Stimulated activated CD4-positive, alpha-beta T cell treated with anti-CD3 and anti-CD28 coated beads, Interleukin-15, amount 100 ng/mL, for 48 hours (primary cell): ENCODE measurements at places on chromosomes 16 and 17.

GRCh38 chr17:2435862-2436261 lies 35.0 kb upstream of the MNT start:
- no peak for DNase-seq

GRCh38 chr17:69945698-69946185 lies 129.3 kb upstream of the KCNJ16 start:
- DNase-seq = no peak

DNA sequence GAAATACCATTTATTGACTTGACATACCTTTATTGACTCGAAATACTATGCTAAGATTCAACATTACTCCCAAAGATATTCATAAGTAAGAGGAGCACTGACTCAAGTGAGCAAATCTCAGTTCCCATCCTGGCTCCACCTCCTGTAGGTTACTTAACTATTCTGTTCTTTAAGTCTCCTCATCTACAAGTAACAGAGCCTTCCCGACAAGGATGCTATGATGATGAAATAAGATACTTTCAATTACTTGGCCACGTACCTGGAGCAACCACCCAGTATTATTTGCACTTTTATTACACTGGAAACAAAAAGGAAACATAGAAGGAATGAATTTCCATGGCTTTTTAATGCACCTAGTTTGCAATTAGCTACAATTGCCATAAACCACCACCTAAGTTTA lies 16.3 kb downstream of the KANSL1 start:
- no peak for DNase-seq

GRCh38 chr16:83802135-83802534 lies 5.6 kb upstream of the HSBP1 start:
- DNase-seq = no peak

- peak; percentile 72 for DNase-seq
These were observed at the start of the genes ARSG and SLC16A6 for GRCh38 chr17:68290955-68291835. Gene ARSG (plus strand): TSS chr17:68291495. CDS start chr17:68307494, 15,999 bp downstream. Gene SLC16A6 (minus strand): TSS chr17:68291127. CDS start chr17:68278320, 12,807 bp downstream.

GRCh38 chr16:381012-381788 lies 578 bp downstream of the PGAP6 start:
- DNase-seq = no peak

DNA sequence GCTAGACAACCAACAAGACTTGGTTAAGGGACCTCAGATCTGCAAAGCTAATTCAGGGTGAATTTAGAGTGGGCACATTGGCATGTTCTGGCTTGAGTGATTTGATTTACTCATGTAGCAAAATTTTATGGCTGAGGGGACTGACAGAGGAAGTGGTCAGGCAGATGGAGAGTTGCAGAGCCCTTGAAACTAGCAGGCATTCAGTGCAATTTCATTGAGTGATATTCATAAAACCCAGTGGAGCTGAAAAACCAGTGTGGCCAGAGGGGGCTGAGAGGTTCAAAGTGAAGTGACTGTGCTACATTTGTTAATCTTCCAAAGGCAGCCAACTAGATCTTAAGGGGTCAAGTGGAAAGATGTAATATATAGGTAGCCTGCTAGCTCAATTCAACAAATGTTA lies 2.2 kb upstream of the TMEM94 start:
- no peak for DNase-seq

- no peak for DNase-seq
These were observed 273.2 kb downstream of the MRTFB start for GRCh38 chr16:14344292-14344691.

DNA sequence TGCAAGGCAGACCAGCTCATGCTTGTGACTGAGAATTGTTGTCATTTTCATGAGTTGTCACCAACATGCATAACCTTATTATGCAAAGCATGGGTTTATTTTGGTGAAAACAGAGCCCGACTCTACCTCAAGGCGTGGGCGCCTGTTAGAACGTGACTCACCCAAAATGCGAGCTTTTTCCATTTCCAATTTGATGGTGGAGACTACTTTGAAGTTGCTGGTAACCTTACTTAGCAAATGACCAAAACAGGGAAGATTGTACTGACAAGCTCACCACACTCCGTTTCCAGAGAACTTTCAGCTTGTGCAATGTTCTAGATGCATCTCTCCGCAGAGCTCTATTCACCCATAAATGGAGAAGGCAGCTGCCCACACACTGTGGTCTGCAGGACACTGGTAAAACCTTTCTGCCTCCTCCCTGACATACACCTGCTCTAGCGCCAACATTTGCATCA lies 284.5 kb downstream of the MAF start:
- DNase-seq = peak; percentile 70

DNA sequence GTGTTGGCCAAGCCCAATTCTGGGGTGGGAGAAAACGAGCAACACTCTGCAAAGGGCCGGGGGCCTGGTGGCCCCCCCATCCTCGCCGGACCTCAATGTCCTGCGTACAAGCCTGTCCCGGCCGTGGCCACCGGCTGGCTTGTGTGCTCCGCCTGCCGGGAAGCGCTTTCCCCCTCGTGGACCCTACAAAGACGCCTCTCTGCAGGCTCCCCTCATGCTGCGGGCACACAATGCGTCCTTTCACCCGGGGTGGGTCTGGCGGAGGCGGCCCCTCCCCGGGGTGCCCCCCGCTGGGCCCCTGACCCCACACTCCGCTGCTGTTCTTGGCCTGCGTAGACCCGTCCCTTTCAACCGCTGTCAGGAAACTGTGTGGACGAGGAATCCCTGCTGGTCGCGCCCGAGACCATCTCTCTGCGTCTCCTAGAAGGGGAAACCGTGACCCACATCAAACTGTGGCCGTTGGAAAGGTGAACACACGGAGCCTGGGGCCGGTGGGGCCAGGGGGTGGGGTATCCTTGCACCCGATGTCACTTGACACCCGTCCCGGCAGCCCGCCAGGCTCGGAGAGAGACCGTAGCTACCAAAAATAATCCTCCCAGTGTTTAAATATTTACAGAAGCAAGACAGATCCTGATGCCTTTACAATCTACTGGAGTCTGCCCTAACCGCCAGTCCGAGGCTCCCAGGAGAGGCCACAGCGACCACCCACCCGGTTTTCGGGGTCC lies 43.6 kb downstream of the TBC1D16 start:
- no peak for DNase-seq

GRCh38 chr17:27613433-27613832 lies 17.6 kb upstream of the LGALS9 start:
- DNase-seq = no peak

DNA sequence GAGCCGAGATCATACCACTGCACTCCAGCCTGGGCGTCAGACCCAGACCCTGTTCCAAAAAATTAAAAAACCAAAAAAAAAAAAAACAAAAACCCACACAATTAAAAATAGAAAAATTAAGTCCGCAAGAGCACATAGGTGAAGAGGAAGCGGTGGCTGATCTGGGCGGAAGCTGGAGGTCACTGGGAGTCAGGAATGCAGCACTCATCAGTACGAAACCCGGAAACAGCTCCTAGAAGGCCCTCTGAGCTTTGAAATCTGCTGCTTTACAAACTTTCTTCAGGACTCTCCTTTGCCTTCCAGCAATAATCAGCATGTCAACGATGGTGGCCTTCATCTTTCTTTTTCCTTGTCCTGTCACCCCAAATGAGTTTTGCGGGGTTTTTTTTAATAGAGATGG lies 29.5 kb downstream of the TRAP1 start:
- DNase-seq = no peak

DNA sequence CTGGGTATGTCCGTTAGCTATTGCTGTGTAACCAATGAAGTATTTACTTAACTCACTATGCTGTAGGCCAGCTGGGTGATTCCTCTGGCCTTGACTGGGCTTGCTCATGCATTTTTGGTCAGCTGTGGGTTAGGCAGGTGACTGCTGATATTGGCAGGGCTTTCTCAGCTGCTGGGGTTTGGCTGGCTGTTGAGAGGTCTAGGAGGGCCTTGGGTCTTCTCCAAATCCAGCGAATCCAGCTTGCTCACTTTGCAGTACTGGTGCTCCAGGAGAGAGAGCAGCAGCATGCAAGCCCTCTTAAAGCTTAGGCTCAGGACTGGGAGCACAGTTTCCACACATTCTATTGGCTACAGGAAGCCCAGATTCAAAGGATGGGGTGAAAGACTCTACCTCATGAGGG lies 270.1 kb downstream of the PHKB start:
- no peak for DNase-seq

GRCh38 chr16:57935904-57936303 lies 35.0 kb downstream of the CNGB1 start:
- DNase-seq = no peak

GRCh38 chr17:79659376-79659775 lies 48.5 kb upstream of the RBFOX3 start:
- no peak for DNase-seq

- no peak for DNase-seq
These were observed 8.6 kb downstream of the KRTAP29-1 start for GRCh38 chr17:41294016-41294415.

GRCh38 chr17:55897301-55897700 lies 146.4 kb downstream of the PCTP start:
- DNase-seq = no peak

- no peak for DNase-seq
These were observed 68.8 kb downstream of the ABR start for GRCh38 chr17:1110862-1111598.

DNA sequence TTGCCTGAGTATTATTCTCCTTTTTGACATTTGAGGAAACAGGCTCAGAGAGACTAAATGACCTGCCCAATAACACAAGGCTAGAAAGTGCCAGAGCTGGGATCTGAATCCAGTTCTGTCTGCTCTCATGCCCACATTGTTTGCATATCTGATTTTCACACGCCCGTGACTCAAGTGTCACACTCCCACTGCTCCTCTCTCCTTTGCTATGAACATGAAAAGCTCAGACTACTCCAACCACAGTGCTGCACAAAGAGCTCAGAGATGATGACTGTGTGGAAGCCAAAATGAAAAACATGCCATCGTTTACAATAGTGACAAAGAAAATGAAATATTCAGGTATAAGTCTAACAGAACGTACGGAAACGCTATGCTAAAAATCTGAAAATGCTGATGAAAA lies 107.9 kb downstream of the SMG6 start:
- peak; percentile 54 for DNase-seq

DNA sequence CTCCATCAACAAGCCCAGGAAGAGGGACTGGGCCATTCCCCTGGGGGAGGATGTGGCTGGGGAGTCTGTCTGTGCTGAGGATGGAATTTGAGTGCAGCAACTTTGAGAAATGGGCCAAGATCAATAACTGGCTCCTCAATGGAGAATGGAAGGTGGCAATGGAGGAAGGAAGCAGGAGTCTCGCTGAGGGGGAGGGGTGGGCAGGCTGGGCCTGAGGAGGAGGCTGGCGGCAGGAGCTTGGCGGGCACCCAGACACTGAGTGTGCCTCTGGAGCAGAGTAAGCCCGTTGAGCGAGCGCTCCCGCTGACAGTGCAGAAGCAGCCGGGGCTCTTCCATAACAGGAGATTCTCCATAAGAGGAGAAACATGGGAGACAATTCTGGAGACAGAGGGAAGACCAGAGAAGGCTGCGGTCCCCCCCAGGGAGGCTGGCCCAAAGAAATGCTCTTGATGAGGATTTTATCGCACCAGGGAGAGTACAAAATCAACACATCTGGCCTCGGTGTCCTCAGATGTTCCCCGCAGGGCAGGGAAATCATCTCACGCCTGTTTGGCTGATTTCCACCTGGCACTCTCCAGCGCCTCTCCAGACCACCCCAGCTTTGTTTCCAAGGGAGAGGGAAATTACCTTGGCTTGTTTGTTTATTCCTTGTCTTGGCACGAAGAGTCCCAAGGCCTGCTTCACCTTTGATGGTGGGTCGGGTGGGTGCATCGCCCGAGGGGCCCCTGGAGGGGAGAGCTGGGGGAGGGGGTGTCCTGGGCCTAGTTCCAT lies 2.8 kb upstream of the MMP15 start:
- DNase-seq = no peak

DNA sequence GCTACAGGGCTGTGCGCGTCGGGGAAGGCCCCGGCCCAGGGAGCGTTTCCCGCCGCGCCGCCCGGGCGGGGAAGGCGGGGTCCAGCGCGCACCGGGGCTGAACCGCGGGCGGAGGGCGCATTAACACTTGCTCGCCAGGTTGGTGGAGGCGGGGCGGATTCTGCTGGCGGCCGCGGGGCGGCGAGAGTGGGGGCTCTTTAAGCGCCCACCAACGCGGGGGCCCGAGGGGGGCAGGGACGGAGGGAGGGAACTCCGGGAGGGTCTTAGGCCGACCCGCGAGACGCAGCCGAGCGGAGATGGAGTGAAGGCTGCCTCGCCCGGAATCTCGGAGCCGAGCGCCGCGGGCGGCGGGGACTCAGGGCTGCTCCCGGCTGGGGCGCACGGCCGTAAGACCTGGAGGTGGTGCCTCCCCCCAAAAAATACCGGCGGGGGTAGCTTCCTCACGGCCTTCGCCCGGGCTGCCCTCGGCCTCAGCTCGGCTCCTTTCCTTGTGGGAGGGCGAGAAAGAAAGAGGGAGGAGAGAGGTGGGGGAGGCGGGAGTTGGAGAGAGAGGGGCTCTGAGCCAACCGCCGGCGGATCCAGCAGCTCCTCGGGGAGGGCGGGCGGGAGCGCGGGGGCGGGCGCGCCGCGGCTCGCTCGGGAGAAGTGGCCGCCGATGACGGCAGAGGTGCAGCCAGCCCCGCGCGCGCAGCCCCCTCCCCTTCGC lies 415 bp upstream of the FOXF1 start:
- DNase-seq = no peak

DNA sequence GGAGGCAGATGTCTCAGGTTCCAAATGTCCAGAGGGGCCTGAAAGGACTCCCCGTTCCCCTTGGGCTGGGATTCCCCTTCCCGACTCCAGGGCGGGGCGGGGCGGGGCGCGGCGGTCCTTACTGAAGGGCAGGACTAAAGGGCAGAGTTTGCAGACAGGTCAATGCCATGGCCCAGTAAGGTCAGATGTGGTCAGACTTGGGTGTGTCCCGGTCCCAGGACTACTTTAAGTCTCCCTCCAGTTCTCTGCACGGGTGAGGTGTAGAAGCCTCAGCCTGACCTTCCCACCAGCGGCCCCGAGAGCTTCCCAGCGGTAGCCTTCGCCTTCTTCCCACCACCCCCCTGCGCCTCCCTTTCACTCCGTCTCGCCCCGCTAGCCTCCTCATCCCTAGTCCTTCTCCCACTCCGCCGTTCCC lies 532 bp downstream of the KDM6B start:
- no peak for DNase-seq

DNA sequence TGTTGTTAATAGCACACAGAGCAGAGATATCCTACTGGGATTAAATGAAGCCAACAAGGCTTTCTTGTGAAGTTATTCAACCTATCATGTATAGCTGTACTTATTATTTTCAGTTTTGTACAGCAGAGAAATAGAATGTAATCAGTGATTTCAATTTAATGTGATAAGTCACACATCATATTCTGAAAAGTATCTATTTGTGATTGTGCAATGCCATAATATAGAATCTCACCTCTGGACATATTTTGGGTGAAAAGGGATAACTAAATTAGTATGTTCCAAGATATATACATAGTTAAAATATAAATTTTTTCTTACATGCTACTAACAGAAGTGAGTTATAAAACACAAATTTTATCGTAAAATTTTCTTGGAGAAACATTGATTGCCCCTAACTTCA lies 544.3 kb upstream of the KIF2B start:
- DNase-seq = no peak

GRCh38 chr16:10245002-10245401 lies 62.8 kb upstream of the GRIN2A start:
- no peak for DNase-seq
